Astrocyte of the cerebellum (primary cell): ENCODE measurements at places on chromosomes 4 and X.

DNA sequence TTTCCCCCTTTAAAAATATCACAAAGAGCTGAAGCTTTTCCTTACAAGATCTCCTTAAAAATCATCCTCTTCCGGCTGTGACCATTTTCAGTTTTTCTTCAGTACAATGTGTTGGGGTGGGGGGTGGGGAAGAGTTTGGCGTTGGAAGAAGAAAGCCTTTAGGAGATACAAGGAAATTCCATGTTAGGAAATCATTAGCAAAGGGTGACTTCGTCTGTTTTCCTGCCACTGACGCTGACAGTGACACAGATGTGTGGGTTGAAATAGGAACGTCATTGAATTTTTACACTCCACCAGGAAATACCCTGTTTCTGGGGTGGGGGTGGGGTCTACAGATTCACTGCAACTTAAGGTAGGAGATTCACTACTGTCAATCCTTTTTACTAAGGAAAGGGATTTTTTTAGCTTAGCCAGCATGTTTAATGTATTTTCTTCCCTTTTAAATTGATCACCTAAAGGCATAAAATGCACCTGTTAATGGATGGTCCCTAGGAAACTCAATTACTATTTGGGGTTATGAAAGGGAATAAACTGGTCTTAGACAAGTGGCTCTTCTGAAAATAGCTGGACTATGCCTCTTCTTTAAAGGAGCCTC is 3.9 kb downstream of the MAMLD1 start:
- no peak for DNase-seq

DNA sequence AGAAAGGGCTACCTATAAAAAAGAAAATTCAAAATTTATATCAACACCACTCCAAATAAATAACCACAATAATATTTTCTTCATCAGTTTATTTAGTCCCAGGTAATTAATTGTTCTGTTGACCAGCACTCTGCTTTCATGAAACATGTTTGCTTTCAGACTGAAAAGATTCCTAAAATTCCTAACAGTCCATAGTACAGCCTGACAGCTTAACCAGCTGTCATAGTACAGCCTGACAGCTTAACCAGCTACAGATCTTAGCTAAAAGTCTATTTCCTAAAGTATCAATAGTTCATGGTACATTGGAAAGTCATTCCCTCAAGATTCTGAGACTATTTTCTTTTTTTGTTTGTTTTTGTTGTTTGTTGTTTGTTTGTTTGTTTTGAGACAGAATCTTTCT is 144.1 kb upstream of the DDX53 start:
- no peak for DNase-seq

- no peak for DNase-seq
Measured at GRCh38 chr4:168693750-168694490, 197.1 kb downstream of the PALLD start.

DNA sequence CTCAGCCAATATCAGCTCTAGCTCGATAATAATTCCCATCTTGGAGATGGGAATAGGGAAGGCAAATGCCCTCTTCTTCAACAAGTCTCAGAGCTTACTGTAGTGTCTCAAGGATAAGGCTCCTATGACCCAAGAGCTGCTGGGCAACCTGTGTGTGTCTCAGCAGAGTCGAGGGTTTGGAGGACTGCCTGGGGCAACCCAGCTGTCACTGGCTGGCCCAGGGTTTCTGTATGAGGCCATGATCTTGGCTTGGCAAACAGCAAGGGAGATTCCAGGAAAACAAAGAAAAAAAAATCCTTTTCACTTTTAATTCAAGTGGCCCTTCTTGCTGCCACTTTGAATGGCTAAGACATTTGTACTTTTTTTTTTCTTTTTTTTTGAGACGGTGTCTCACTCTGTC is 34.4 kb downstream of the TMSB4X start:
- DNase-seq = no peak

DNA sequence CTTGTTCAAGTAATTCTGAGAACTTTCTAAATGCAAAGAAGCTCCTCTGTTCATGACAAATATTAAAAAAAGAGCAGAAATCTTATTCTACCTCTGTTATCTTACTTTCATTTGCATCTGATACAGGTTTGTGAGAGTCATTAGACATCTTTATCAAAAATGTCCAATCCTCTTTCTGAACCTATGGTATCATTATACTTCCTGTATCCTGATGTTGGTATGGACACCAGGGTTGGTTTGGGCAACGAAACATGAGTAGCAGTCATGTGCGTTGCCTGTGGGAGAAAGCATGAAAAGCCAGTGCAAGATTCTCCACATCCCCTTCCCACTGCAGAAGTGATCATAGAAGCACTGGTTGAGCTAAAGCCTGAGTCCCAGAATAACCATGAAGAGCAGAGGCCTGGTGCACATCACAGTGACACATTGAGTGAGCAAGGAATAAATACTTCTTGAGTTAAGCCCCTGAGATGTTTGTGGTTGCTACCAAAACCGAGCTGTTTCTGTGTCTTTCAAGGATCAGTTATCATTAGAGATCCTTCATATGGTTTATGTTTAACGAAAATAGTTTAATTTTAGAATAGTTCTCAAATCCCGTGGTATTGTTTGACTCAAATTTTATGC is 197.2 kb downstream of the BANK1 start:
- DNase-seq = no peak

GRCh38 chrX:122579526-122579925 is 604.6 kb upstream of the GRIA3 start:
- no peak for DNase-seq

DNA sequence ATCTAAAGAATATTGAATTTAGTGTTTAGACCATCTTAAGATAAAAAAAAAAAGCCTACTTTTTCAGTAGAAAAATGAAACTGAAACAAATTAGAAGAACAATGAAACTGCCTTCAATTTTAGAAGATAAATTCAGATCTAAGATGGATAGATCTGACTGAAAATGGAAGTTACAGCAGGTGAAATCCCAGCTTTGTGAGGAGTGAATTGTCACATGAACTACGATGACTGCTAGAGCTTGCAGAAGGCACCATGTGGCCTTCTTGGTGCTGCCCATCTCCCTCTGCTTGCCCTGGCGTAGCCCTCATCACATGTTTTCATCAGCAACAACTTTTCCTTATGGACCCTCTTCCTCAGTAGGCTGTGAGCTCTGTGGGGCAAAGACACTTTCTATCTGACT is 51.4 kb upstream of the EMCN start:
- DNase-seq = no peak

GRCh38 chr4:57278780-57279179 is 168.6 kb upstream of the IGFBP7 start:
- no peak for DNase-seq

- no peak for DNase-seq
Measured at GRCh38 chr4:66187175-66187720, 517.0 kb upstream of the EPHA5 start.
